Endodermal cell (in vitro differentiated cells): ENCODE measurements at places on chromosomes 16 and 17.

- DNase-seq, result no peak
These were observed 439.3 kb upstream of the GOT2 start for GRCh38 chr16:59173408-59173831.

- DNase-seq, result no peak
These were observed 8.7 kb downstream of the MSL1 start for GRCh38 chr17:40130352-40131042.

DNA sequence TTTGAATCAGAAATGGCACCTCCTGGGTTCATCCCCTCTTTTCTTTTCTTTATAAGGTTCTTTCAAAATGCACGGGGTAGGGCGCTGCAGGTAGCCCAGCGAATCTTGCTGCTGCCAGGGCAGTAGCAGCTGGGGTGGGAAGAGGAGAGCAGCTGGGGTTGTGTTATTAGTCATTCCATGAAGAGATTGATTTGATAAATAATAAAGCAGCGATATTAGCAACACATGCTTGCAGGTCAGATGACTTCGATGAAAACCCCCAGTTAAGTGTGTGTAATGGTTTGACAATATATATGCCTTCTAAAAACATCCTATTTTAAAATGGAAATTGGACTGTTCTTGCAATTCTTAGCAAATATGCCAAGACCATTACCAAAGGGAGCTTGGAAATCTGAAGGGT is 200.7 kb downstream of the CCDC182 start:
- DNase-seq, result no peak

- no peak for DNase-seq
These were observed 29.1 kb downstream of the CDH13 start for GRCh38 chr16:82655720-82656490.

- no peak for DNase-seq
These were observed 152.0 kb upstream of the DNAH9 start for GRCh38 chr17:11446316-11446715.

DNA sequence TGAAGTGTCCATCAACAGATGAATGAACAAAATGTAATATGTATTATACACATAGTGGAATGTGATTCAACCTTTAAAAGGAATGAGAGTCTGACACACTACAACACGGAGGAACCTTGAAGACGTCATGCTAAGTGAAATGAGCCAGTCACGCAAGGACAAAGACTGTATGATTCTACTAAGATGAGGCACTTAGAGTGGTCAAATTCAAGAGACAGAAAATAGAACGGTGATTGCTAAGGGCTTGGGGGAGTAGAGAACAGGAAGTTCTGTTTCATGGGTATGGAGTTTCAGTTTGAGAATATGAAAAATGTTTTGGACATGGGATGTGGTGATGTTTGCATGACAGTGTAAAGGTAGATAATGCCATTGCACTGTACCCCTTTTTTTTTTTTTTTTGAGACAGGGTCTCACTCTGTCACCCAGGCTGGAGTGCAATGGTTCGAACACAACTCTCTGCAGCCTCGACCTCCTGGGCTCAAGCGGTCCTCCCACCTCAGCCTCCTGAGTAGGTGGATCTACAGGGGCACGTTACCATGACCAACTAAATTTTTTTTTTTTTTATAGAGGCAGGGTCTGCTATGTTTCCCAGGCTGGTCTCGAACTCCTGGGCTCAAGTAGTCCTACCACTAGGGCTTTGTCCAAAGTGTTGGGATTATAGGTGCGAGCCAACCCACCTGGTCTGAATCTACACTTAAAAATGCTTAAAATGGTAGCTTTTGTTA is 2.9 kb upstream of the CCDC102A start:
- DNase-seq, result no peak

GRCh38 chr16:25298165-25298872 is 40.7 kb upstream of the ZKSCAN2 start:
- no peak for DNase-seq

DNA sequence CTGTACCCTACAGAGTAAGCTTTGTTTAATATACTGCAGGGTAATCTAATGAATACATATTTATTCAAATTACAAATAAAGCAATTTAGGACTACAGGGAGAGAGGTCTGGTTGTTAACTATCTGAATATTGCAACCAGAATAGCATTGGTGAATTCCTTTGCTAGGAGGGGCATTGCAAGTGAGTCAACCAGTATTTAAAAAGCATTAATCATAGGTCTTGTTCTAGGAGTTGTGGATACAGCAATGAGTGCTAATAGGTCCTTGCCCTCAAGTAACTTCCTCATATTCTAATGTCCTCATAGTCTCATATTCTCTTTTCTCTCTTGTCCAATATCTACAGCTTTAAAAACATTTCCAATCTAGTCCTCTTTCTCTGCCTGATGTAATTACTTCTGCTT is 531.4 kb downstream of the CDH11 start:
- DNase-seq, result no peak

GRCh38 chr17:6450926-6451832 is 6.9 kb downstream of the PIMREG start:
- no peak for DNase-seq

GRCh38 chr16:7763111-7763510 is 430.5 kb downstream of the RBFOX1 start:
- DNase-seq, result no peak

GRCh38 chr16:84286578-84287240 is 8.0 kb upstream of the WFDC1 start:
- DNase-seq, result no peak

- no peak for DNase-seq
These were observed 2.1 kb upstream of the CHMP6 start for GRCh38 chr17:80989586-80989913.

- DNase-seq, result no peak
These were observed 2.1 kb upstream of the C17orf107 start for GRCh38 chr17:4897198-4897687.

GRCh38 chr17:27939474-27940465 is 46.6 kb upstream of the LYRM9 start:
- DNase-seq, result peak; percentile 75

GRCh38 chr17:29048440-29049368 is 5.8 kb downstream of the PIPOX start:
- no peak for DNase-seq

- DNase-seq, result no peak
These were observed 78.7 kb downstream of the LITAF start for GRCh38 chr16:11507991-11508390.

DNA sequence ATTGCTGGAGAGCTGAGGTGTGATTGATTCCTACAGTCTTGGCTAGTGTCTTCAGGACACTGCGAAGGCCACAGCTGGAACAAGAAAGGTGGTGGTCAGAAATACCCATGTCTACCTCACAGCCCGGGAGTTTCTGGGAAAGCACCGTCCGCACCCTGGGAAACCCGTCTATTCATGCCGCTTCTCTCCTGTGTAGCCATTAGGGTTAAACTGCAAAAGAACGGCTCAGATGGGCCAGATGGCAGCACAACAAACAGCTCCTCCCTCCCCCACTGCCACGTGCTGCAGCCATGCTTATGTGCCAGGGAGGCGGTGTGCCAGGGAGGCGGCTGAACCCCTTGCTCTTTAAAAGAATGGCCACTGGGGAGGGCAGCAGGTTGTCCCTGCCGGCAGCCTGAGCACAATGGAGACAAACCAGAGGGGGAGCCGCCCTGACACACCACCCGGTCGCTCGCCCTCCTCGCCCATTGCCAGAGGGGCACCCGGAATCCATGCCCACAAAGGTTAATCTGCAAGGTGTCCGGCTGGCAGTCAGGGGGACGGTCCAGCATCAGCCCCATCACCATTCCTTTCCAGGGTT is 65.2 kb downstream of the CYTH1 start:
- DNase-seq, result peak; percentile 52

GRCh38 chr16:57903656-57904055 is 67.3 kb downstream of the CNGB1 start:
- no peak for DNase-seq

- DNase-seq, result no peak
These were observed 345 bp downstream of the TSC2 start for GRCh38 chr16:2048116-2048543.

- DNase-seq, result no peak
These were observed 68.6 kb downstream of the EMP2 start for GRCh38 chr16:10511829-10512228.

DNA sequence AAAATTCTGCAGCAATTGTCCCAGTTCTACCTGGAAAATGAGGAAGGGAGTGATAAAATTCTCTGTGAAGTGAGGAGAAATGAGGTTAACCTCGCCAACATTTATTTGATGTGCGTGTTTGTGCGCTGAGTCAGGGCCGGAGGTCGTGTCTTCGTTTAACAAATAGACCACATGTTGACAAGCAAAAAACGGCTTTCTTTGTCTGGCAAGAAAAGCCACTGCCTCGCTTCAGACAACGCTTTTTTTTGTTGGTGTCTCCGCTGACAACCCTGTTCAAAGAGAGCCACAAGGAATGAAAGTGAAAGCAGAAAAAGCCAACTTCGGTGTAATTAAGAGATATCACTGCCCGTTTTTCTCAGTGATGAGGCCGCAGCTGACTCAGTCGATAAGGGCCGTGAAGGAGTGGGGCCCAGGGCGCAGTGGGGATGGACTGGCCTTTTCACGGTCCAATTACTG is 510.6 kb downstream of the CDH13 start:
- no peak for DNase-seq

- DNase-seq, result no peak
These were observed 2.2 kb downstream of the USP31 start for GRCh38 chr16:23146877-23147601.

- DNase-seq, result peak; percentile 76
These were observed 5.7 kb downstream of the TRIM47 start for GRCh38 chr17:75872434-75873351.

- peak; percentile 84 for DNase-seq
These were observed 1.2 kb downstream of the NXN start for GRCh38 chr17:978103-979093.

DNA sequence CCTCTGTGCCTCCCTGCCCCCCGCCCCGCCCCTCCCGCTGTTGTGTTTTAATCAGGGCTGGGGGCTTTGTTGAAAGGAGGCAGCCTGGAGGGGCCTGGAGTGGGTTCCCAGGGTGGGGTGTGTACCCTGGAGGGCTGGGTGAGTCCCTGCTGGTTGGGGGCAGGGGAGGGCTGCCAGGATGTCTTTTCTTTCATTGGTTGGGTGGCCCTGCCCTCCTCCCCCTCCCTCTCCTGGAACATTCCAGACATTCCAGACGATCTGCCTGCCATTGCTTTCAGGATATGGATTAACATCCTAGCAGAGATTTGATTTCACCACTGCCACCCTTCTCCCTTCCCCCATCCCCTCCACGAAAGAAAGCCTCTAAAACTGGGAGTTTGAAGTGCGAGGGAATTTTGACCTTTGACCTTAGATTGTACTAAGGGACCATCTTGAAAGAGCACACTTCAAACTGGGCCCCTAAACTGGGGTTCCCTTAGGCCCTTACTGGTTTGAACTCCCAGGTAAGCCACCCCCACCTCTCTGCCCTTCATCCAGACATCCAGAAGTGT is 25.3 kb downstream of the IGF2BP1 start:
- peak; percentile 98 for DNase-seq

GRCh38 chr16:3029491-3030221 is 5.8 kb downstream of the THOC6 start:
- peak; percentile 50 for DNase-seq

- no peak for DNase-seq
These were observed 58.9 kb downstream of the CES1 start for GRCh38 chr16:55773859-55774549.

GRCh38 chr17:34366529-34367107 is 3.6 kb upstream of the CCL1 start:
- peak; percentile 42 for DNase-seq

DNA sequence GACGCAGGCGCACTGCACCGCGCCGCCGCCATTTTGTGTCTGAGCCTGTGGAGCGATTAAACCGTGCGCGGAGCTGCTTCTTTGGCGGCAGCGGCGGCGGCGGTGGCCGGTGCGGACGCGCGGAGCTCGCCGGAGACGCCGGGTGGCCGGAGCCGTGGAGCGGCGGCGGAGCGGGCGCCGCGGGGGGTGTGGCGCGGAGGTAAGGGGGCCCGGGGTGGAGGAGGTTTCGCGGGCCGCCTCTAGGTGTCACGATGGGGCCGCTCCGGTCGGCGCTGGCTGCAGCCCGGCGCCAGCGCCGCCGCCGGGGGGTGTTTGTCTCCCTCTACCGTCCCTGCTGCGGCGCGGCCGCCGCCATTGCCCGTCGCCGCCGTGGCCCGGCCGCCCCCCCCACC is at the start of gene CTCF:
Gene CTCF, plus strand, starts transcription at position 1 of the 392 bp plus-strand sequence. CDS start 48,307 bp downstream, outside the sequence.
- no peak for DNase-seq

DNA sequence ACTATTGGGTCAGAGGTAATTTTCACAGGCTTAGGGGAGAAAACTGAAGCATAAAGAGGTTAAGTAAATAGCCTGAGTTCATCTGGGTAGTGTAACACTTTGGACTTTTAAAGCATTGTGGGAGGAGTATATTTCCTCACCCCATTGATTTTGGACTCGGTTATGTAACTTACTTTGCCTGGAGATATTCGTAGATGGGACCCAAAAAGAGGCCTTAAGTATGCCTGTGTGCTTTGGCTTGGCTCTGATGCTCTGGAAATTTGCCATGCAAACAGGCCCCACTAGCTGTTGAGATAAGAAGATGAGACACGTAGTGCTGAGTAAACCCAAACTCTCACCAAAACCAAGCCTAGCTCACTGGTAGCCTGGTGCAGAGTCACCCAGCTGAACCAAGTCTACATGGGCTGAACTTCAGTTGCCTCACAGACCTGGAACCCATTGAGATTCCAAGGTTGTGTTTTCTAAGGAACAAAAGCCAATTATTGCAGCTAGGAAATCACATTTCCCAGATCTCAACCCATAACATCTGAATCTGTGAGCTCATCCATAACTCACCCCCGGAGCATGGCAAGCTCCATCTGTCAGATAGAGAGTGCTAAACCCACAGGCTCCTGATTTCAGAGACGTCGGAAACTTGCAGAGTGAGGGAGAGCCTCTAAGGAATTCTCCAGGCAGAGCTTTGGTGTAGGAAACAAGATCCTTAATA is 536.0 kb upstream of the C16orf82 start:
- no peak for DNase-seq

GRCh38 chr16:86344586-86344871 is 165.8 kb upstream of the FOXF1 start:
- no peak for DNase-seq

- DNase-seq, result no peak
These were observed 137.6 kb downstream of the COPRS start for GRCh38 chr17:31721291-31722025.

DNA sequence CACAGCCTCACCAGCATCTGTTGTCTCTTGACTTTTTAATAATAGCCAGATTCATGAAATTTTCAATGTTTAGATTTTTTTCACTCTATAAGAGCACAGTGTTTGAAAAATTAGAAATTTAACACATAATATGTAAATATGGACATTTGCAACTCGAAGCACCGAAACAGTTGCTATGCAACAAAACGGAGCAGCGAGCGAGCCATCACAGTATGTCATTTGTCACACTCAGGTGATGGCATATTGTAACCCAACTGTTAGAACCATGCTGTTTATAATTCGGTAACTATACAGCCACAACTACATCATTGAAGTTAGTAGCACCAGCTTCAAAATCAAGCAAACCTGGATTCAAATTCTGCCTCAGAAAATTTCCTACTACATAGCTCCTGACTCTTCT is 410.8 kb downstream of the NPIPA8 start:
- DNase-seq, result no peak

GRCh38 chr17:416293-417206 is 63.9 kb upstream of the RPH3AL start:
- DNase-seq, result no peak

- no peak for DNase-seq
These were observed 55.6 kb upstream of the CIBAR2 start for GRCh38 chr16:85167589-85168537.

GRCh38 chr17:48483471-48484131 is 47.2 kb downstream of the HOXB1 start:
- DNase-seq, result peak; percentile 72
